ENCODE measurements at places on chromosomes 5 and 9. TPM values are rescaled to one million over a fixed set of nuclear protein-coding genes. Genes with fewer than 3 reads are reported as not detected.

DNA sequence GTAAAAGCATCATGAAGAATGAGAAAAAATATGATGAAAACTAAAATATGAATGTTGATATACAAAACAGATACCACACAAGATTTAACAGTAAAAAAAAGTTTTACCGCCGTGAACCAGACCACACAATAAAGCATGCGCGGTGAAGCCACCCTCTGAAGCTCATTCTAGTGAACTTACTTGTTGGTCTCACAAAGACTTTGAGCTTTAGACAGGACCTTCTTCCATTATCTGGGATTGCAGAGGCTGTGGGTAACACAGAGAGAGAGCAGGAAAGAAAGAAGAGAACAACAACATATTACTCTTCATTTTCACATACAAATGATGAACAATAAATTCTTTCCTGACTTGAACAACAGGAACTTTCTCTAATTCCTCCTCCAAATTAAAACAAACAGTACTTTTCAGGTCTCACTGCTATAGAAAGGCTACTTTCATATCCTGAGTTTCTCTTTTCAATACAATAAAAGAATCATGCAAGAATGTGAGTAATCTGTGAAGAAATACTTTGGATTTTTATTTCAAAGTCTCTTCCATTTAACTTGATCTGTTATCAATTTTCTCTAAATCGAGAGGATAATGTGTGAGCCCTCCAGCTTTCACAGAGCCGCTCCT is 283.1 kb downstream of the EFNA5 start:
- no peak for DNase-seq

- no peak for DNase-seq
Measured at GRCh38 chr9:120110520-120110919, 469.4 kb downstream of the CDK5RAP2 start.

- no peak for DNase-seq
Measured at GRCh38 chr5:33867241-33867640, 24.5 kb downstream of the ADAMTS12 start.

DNA sequence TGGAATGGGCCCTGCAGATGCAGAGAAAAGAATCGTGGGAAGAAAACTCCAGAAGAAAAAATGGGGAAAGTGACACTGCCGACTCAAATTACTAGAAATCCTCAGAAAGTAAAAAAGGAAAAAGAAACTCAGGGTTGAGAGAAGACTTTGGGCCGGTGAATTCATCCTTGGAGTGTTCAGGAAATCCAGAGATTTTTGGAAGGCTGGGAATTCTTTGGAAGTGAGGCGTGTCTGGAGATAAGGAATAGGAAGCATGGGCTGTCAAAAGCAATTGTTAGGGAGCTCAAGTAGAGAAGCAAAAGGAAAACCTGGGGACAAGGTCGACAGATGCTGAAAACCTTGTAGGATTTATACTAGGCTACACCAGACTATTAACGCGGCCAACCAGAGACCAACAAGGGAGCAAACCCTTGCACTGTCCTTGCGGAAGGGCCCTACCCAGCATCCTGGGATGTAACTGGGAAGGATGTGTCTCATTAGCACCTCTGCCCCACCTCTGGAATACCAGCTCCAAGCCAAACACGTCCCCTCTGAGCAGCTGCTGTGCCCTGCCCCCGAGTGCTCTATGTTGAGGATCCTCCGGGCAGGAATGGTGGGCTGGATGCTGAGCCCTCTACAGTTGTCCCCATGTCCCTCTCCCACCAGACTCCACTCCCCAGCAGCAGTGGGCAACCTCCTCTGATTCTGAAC is 11.6 kb downstream of the DAB2IP start:
- peak; percentile 60 for DNase-seq

DNA sequence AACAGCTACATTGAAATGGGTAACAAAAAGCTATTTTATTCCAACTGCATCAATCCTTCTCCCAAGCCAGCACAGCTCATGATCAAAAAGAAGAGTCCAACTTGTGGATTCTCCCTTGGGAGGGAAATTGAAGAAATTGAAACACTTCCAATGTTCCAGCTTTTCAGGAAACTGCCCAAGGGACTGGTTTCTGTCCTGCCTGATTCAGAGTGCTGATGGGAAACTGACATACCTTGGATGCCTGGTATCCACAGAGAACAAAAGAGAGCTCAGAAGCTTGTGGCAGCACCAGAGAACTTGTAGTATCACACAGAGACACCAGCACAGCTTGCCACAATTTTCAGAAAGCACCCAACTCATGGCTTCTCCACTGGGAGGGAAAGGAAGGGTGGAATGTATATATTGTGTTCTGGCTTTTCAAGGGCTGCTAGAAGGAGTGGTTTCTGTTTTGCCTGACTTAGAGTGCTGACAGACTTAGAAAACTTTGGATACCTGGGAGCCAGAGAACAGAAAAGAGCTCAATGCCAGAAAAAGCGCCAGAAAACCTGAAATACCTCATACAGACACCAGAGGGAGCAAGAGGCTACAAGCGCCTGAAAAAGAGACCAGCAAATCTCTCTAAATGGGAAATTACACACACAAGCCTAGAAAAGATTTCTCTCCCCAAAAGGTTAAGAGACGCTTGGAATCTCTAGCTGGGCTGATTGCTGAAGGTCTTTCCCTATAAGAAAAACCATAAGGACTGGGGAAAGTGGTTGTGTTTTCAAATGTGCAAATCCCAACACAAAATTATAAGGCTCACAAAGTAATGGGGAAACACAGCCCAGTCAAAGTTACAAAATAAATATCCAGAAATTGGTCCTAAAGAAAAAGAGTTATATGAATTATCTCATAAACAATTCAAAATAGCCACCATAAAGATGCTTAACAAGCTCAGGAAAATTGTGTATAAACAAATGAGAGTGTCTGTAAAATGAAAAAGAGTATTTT is 178.8 kb downstream of the SPOCK1 start:
- no peak for DNase-seq

GRCh38 chr5:143279698-143280097 is 123.8 kb downstream of the NR3C1 start:
- DNase-seq = no peak

DNA sequence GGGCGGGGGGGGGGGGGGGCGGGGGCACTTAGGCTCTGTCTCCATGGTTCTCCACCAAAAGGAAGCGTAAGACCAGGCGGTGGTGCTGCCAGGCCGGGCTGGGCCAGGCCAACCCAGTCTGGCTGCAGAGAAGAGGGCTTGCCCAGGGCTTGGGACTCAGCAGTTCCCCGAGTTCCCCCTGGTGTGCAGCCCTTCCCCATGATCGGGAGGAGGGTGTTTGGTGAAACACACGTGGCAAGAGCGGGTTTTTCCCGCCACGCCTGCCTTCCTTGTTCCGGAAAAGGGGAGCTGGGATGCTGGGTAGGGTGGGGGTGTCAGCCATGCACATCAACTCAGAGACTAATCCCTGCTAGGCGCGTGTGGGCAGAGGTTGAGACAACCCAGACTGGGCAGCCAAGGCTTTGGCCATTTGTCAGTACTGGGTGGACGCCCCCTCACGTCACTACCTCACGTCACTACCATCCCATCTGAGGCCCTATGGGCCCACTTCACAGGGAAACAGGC is 32.9 kb downstream of the PRRX2 start:
- peak; percentile 96 for DNase-seq

DNA sequence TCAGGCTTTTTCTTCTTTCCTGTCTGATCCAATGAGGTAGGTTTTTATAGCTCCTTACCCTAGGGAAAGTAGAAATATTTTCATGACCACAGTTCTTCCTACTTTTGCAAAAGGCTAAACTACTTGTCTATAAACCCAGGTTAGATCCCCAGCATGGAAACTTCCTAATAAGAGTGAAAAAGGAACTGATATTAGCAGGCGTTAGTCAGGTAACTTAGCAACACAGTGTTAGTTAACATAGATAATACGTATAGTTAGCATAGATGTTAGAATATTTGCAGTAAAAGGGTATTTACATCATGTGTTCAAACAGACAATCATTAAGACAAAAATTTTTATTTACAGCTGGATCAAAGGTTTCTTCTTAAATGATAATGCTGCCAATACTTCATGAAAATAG is 162.9 kb upstream of the DAB2 start:
- DNase-seq = no peak

DNA sequence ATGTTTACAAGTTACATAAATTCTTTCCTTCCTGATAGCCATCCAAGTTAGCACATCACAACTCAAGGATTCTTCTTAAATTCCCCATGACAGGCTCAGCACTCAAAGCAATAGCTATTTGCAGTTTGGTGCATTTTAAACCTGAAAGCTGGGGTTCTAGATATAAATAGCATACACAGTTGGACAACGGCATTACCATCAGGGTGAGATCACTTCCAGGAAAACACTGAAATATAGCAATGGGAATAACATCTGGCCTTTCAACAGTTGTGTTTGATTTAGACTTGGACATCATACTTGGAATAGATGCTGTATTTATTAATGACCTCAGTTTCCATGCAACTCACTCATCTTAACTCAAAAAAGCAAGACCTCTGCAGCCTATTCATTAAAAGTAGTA is 24.7 kb upstream of the LECT2 start:
- no peak for DNase-seq

DNA sequence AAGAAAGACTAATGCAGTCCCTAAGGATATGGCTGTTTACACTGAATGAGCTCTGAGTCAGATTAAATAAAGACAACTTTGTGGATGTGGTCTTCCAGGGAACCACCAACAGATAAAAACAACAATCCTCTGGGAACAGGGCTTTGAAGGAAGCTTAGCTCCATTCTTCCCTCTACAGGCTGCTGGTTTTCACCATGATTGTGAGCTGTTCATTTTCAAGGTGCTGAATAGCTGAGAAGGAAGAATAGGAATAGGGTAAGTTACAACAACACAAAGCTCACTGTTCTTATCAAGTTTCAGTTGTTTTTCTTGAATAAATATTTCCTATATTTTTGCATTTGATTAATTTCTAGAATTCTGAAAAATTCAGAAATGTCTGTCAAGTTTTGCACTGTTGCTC is 25.9 kb upstream of the PTAR1 start:
- DNase-seq = no peak

- peak; percentile 87 for DNase-seq
Measured at GRCh38 chr5:73792687-73793320, 166.8 kb downstream of the ARHGEF28 start.

DNA sequence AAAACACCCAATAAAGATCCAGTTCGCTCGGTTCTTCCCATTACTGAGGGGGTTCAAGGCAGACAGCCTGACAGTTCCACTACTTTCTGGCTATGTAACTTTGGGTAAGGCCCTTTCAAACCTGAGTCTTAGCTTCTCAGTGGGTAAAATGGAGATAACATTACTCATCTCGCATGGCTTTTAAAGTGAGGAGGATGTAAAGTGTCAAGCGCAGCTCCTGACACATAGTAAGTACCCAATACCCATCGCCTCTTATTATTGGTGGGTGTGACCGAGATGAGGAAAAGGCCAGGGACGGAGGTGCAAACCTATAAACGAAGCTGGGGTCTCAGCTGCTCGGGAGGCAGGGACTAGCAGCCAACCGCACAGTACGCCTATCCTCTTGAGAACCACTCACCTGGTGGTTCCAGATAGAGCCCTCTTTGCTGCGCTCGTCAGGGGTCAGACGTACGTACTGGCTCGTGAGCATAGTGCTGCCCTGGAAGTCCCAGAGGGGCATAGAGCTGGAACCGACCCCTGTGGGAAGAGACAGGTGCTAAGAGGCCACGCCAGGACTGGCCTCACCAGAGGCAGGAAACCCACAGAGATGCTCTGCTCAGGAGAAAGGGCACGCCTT is 584 bp downstream of the LMAN2 start:
- DNase-seq = peak; percentile 67

DNA sequence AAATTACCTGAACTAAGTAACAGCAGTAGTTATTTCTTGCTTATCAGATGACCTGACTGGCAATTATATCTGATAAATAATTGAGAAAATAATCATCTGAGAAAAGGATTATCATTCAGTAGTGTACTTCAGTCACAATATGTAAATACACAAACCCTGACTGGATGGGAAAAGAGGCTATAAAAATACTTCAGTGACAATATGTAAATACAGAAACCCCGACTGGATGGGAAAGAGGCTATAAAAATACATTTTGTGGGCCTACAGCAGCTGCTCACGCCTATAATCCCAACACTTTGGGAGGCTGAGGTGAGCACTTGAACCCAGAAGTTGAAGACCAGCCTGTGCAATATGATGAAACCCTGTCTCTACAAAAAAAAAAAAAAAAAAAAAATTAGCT is 11.1 kb downstream of the UBAP2 start:
- no peak for DNase-seq

DNA sequence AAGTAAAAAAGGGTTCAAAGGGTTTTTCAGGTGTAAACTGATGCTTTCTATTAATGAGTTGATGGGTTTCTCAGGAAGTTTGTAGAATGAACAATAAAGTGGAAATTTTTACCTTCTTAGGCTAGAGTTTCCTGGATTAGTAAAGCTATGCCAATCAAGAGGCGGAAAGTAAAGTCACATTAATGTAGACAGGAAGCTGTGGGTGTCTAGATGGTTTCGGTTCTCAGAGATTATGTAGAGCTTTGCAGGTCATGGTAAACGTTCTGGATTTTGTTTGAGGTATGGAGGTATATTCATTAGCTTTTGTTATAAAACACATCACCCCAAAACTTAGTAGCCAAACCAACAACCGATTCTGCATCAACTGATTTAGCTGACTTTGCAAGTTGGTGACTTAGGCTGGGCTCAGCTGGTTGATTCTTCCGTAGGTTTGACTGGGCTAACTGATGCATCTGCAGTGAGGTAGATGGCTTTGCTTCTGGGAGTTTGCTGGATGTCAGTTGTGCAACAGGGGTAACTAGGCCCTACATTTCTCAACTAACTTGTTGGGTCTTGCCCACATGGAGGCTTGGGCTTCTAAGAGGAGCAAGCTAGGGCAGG is 273.8 kb downstream of the MSX2 start:
- DNase-seq = no peak

DNA sequence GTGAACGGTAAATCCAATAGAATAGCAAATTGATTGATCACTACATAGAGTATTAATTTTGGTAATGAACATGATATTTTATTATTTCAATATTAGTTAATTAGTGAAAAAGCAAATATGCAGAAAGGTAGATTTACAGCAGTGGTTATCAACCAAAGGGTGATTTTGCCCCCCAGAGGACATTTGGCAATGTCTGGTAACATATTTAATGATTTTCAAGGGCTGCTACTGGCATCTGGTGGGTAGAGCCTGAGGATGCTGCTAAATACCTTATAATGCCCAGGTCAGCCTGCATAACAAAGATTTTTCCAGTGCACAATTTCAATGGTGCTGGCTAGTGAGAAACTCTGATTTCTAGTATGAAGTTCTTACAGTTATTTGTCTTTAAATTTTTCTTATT is 1313.7 kb downstream of the PTPRD start:
- DNase-seq = no peak

DNA sequence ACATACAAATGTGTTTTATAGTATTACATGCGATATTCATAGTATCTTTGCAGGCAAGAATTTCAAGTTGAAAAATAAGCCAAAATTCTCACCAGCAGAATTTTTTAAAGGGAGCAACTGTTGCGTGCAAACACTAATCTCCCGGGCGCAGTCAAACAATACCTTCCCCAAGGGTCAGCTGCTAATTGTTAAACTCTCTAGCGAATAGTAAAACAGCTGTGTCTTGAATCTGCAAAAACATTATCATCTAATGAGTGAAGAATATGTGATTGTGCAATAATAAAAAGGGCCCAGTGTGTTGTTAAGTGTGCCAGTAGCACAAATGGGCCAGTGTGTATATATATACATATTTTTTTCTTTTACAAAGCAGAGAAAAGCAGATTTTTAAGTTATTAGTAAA is 131.4 kb downstream of the CCDC192 start:
- DNase-seq = no peak

The CTNND2 gene
- total RNA-seq = 0.46 TPM

The ENHO gene
- 0.74 TPM for total RNA-seq

The GIN1 gene
- 9.0 TPM for total RNA-seq

The SPAAR gene
- 2.5 TPM for total RNA-seq

The PCDHGB4 gene
- total RNA-seq = 5.7 TPM

The PPP3R2 gene
- total RNA-seq = not detected

The ENTREP1 gene
- total RNA-seq = 3.3 TPM

The CCL28 gene
- total RNA-seq = 4.8 TPM

The TICAM2 gene
- 7.7 TPM for total RNA-seq

The CCDC183 gene
- 0.42 TPM for total RNA-seq
